Stimulated activated CD8-positive, alpha-beta memory T cell treated with anti-CD3 and anti-CD28 coated beads, Interleukin-4, amount 100 ng/mL, for 1 hour (primary cell): ENCODE measurements at places on chromosomes 16 and 17.

DNA sequence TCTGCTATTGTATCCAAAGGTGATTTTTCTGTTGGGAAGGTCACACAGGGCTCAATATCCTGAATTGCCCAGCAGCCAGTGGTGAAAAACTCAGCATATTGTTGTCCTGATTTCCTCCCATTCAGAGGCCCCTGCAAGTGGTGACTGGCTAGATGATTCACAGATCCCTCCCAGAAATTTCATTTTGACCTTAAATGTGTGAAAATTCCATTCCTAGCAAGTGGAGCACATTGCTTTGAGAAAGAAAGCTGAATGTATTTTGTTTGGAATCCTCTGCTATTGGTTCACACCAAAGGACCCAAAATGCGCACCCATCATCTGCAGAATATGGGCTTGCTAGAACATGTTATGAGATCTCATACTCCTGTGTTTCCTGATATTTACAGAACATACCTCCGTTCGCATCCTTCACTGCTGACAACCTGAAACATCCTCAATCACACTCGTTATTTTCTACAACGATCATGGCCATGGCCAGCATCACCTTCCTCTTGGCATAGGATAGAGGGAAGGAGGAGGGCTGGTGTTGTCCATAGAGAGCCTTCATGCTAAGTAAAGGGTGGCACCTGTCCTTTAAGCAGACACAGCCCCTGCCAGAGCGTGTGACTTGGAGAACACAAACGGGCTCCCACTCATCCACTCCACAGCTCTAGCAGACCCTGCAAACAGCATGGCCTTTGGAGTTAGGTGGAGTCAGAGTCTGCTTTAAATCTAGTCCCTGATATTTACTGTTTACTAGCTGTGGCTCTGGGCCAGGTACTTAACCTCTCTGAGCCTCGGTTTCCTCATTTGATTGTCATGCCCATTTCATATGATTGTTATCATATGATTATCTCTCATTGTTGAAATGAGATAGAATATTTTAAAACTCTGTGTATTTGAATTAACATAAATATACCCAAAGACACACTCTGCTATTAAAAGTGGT, 30.4 kb upstream of the NFAT5 start:
- DNase-seq: no peak

DNA sequence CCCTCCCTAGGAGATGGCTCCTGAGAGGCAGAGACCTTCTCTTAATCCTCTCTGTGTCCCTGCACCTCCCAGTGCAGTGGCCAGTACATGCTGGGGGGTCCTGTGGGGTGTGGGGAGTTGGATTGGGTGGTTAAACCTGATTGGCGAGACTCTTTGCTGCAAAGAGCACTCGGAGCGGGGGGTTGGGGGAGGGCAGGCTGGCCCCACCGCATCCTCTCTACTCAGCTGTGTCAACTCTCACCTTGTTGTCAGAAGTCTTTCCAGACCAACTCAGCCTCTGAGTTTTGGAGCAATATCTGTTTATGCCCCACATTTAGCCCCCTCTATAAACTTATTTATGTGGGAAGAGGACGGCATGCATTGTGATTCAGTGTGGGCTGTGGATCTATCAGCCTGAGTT, 40.0 kb downstream of the SMARCE1 start:
- no peak for DNase-seq

DNA sequence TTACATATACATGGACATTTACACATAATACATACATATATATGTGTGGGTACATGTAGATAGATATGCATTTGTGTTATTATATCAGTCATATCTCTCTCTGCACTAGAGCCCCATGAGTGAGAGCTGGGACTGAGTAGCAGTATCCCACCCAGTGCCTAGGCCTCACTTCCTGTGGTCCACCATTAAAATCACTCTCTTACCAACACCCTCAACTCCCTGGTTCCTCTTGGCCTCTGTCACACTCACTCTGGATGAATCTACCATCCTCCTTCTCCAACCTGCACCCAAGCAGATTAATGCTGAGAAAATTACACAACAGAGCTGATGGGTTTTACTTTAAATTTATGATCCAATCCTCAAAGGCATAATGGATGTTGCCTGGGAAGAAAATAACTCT, 4.9 kb upstream of the LYRM9 start:
- DNase-seq: no peak

DNA sequence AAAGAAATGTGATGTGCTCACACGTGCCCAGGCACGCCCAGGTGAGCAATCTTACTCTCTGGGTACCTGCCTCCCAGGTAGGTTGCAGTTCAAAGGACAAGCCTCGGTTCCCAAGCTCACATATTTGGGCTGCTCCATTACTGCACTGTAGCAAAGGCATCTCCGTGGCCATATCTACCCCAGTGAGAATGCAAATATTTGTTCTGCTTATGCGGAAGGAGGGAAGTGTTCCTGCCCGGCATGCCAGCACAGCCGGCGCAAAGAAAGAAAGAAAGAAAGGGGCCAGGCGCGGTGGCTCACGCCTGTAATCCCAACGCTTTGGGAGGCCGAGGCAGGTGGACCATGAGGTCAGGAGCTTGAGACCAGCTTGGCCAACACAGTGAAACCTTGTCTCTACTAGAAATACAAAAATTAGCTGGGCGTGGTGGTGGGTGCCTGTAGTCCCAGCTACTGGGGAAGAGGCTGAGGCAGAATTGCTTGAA, 30.7 kb downstream of the SLC43A2 start:
- DNase-seq: no peak

GRCh38 chr16:86669937-86670749, 91.8 kb downstream of the FOXL1 start:
- no peak for DNase-seq

DNA sequence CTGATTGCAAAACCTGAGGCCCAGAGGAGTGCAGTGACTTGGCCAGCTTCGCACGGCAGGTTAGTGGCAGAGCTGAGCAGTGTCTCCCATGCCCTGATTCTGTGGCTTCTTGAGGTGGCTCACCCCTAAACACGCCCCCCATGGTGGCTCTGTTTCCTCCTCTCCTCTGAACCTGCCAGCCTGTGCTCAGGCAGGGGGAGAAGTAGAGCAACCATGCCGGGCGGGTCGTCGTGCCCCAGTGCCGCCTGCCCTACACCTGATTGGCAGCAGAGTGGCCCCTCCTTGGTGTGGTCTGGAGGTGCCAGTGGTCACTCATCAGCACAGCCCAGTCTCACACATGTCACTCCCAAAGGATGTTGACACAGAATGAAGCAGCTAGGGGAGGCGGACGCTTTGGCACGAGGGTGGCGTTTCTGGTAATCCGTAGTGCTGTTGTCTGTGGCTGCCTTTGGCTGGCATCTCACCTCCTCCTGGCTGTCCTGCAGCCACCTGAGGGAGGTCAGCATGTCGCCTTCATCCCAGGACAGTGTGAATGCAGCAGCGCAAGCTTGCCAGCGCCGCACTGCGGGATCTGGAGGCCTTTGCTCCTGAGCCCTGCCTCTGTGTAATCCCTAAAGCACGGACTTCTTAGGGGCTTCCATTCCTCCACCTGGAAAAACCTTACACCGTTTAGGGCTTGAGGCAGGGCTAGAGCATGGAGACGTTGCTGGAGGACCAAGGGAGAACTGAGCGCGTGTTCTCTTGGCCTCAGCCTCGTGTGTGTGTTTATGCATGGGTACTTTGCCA, 294.7 kb downstream of the SEC14L1 start:
- DNase-seq: no peak

DNA sequence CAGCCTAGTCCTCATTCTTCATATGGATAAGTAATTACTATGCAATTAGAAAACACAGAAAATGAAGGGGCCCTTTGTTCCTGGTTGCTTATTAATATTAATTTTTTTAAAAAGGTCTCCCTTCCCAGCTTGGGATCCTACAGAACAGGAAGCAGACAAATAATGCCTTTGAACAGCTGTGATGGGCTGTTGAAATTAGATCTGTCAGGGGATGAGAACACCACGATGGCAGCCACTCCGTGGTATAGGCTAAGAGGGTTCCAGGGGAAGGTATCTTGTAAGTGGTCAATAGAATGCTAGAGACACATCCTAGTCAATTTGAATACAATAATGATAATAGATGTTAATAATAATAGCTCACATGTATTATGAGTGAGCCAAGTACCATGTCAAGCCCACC, 83.1 kb downstream of the CCDC182 start:
- no peak for DNase-seq

- no peak for DNase-seq
Measured at GRCh38 chr16:69554495-69554894, 11.3 kb upstream of the NFAT5 start.

DNA sequence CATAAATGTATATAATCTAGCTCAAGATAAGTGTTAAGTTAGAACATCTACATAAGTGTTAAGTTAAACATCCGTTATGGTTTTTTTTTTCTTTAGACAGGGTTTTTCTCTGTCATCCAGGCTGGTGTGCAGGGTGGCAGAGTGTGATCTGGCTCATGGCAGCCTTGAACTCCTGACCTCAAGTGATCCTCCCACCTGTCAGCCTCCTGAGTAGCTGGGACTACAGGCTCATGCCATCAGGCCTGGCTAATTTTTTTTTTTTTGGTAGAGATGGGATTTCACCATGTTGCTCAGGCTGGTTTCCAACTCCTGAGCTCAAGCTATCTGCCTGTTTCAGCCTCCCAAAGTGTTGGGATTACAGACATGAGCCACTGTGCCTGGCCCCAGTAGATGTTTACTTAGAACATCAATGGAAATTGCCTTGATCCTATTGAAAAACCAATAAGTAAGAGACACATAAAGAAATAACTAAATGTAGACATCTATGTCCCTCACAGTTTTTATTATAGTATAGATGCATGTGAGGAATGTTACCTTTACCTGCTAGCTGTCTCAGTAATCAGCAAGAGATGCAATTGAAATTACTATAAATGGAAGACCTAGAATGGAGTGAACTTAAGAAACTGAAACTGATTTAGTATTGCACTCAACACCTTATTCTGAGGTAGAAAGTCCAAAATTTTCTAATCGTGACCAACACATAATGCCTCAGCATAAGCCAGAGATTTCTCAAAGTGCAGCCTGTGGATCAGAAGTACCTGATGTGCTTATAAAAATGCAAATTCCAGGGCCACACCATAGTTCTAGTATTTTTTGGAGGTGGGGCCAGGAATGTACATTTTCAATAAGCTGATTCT, 5.5 kb upstream of the FAM20A start:
- no peak for DNase-seq

- no peak for DNase-seq
Measured at GRCh38 chr17:34549966-34550365, 29.4 kb upstream of the TMEM132E start.

- no peak for DNase-seq
Measured at GRCh38 chr17:13989138-13989537, 80.2 kb upstream of the COX10 start.

- DNase-seq: no peak
Measured at GRCh38 chr17:79528592-79529125, 82.2 kb downstream of the RBFOX3 start.

GRCh38 chr16:89344458-89344834, 126.9 kb downstream of the ZNF778 start:
- DNase-seq: no peak

GRCh38 chr16:69701866-69702265, 24.5 kb downstream of the NQO1 start:
- DNase-seq: no peak
